ENCODE measurements at places on chromosomes 11 and 22.

DNA sequence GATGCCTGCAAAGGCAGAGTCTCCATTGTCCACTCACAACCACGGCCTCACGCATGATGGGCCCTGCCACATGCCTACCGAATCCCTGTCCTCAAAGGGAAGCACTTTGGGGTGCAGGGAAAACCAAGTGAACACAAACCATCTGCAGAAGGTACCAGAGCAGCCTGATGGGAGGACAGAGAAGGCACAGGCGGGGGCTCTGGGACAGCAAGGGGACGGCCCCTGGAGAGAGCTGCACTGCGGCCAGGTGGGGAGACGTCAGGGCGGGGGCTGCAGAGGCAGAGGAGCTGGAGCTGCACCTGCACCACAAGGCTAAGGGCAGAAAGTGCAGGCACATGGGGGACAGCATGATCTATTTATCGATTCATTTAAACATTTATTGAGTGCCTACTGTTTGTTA is 1056.0 kb downstream of the TBC1D22A start:
- DNase-seq = no peak

DNA sequence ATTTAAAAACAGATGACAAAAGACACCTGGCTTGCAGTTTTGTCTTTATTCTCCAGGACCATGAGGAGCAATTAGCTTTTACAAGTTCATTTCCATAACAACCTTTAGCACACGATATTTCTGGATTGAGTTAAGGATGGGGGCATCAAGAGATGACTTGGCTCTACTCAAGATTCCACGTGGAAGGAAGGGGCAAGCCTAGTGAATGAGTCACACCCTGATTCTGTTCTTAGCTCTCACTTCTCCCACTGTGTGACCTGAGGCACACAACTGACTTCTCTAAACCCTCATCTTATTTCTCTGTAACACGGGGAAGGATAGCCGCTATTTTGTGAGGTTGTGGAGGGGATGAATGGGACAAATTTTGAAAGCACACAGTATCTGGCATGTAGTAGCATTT is 185.5 kb downstream of the KIRREL3 start:
- no peak for DNase-seq

DNA sequence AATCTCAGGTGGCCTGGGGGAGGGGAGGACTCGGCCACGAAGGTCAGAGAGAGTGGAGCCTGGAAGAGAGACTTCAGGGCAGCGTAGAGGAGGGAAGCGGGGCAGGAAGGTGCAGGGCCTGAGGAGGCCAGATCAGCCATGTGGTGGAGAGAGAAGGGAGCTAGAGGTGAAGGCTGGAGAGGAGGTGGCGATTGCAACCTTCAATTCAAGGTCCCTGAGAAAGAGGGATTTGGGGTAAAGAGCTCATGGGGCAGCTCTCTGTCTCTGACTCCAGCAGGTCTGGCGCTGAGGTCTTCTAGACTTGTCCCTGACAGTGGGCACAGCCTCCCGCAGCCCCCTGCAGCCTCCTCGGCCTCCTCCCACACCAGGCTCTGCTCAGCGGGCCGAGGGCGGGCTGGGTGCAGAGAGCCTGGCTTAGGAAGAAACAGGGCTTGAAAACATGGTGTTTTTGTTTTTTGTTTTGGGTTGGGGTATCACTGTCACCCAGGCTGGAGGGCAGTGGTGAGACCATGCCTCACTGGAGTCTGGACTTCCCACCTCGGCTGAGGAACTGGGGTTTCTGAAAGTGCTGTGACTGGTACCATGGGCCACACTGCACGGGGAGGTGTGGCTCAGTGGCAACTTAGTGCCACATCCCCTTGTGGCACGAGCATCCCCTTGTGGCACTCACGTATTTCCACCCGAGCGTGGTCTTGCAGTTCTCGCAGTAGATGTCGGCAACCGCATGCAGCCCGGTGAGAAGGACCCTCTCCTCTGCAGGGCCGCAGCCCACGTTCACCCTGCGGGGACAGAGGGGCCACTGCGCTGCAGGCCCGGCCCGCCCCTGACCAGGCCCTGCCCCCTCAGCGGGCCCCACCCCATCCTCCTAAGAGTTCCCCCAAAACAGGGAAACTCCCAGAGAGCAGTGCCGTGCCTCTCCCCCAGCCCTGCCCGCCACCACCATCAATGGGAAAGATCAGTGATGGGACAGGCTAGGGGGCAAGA is 32.6 kb downstream of the YPEL1 start:
- DNase-seq = no peak

- DNase-seq = no peak
Measured at GRCh38 chr22:30447656-30448055, 22.1 kb downstream of the MTFP1 start.

DNA sequence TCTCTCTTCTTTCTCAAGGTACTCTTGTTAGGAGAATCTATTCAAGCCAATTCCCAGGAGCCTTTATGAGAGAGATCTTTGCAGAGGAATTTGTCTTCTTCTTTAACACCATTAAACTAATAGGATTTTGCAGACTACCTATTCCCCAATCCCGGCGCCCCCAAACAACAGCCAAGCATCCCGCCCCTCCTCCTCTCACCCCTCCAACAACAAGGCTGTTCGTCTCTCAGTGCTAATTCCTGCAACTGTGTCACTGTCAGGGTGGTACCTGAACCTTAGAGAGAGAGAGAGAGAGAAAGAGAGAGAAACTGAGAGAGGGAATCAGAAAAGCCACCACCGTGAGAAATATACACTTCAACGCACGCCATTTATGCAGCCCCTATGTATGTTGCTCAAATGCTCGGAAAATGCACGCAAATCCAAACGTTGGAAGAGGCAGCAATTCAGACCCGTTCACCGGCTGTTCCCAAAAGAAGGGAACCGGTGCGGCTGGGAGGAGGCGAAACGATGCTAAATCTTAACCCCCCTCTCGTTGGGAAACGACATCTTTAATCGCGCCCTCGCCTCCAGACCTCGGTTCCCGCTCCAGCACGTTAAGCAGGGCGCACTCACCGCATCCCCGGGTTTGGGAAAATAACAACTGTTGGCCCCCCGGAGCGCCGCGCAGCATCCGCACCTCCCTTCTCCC is 961 bp downstream of the KCNA4 start:
- no peak for DNase-seq

DNA sequence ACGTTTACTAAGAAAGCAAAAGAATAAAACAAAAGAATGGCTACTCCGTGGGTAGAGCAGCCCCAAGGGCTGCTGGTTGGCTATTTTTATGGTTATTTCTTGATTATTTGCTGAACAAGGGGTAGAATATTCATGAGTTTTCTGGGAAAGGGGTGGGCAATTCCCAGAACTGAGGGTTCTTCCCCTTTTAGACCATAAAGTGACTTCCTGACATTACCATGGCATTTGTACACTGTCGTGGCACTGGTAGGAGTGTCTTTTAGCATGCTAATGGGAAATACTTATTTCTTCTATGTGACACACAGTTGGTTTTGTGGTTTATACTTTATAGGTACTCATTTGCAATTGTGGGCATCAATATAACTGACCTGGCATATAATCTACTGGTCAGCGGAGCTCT is 56.3 kb downstream of the SLN start:
- no peak for DNase-seq

DNA sequence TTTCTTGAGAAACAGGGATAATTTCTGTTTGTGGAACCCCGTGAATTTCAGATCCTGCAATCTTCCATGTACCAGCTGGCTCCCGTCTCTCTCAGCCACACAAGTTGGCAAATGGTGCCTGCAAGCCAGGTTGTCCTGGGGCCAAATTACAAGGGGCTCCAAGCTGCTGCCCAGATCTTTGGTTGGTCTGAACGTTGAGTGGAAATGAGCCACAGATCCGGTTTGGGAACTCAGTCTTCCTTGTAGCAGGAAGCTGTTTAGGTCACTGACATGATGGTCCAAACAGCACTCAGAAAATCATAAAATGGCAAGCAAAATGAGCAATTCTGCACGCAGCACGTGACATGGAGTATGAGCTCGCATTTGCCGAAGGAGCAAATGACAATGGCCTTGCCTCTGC is 1496.4 kb downstream of the TBC1D22A start:
- no peak for DNase-seq

DNA sequence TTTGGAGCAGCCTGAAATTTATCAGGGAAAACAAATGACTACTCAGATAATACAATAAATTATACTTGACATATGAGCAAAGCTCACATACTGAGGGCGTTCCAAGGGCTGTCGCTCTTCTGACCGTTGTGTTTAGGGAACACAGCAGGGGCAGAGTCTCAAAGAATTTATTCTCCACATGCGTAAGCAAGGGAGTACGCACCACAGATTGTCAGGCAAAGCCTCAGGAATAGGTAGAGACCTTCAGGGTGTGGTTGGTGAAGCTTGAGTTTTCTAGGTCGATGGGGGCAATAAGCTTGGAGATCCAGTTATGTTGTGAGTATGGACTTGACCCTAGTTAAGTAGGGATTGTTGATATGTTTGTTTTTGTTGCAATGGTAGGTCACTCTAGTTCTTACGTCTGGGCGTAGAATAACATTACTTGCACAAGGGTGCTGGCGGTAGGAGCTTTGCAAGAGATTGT is 830 bp downstream of the ACAT1 start:
- DNase-seq = no peak

DNA sequence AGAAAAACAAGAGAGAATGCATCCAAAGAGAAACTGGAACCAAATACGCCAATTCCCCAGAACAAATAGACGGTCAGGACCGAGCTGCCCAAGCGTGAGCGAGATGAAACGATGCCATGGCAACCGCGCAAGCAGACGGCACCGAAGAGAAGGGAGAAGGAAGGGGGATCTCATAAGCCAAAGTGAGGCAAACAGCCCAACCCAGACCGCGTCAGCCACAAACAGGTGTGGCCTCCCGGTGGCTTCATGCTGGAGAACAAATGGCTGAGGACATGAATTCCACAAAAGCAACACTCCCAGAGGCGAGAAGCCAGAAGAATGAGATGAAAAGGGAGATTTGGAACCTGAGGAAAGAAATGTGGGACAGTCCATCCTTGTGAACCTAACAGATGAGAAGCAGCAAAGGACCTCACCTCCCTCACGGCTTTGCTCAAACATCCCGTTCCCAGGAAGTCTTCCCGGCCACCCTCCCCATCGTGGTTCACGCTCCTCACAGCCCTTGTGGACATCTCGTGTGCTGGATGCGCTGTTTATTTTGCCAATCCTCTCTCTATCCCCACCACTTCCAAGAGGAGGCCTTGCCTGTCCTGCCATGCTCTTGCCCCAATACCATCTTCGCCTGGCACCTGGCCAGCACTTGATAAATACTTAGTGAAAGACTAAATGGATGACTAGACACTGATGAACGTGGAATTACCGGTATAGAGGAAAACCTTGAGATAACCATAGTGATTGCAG is 89.1 kb upstream of the RTL6 start:
- no peak for DNase-seq

DNA sequence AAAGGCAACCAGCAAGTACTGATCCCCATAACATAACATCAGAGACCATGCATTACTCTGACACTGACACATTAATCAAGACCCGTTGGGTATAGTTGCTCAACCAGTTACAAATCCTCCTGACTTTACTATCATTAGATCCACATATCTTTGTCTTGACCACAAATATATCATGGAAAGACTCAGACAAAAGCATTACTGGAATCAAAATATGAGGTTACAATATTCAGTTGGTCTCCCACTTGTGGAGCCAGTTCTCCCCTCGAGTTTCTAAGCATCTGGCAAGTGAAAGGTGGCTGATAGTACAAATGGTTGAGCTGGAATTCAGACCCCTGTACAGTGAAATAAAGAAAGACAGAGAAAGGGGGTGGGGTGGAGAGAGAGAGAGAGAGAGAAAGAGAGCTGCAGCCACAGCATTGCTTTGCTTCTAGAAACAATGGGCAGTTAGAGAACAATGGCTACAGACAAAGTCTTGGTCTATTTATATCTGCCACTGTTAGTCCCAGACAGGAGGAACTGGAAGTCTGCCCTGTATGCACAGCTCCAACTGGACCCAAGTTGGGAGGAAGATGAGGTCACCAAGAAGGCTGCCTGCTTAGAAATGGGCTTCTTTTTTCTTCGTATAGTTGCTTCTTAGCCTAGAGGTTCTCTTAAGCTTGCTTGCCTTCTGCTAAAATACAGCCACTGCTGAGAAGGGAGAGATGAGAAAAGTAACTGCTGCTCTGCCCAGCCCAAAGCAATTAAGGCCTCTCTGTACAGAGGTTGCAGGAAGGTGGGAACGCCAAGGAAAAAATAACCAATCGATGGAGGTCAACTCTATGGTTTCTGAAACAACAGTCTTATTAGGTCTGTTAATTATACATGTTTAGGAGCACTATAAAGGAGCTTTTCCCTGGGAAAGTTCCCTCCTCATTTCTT is 85.5 kb downstream of the ETS1 start:
- no peak for DNase-seq

GRCh38 chr22:40982482-40983385 is 31.6 kb downstream of the RBX1 start:
- DNase-seq = no peak

Measured in fibroblast of skin of left biceps (primary cell).